ENCODE measurements at places on chromosomes 1 and 21.
A peak's percentile ranks its signal among the peaks of the same experiment; 100 is the strongest.

- no peak for DNase-seq
Measured at GRCh38 chr21:34192646-34193285, 119.4 kb downstream of the MRPS6 start.

DNA sequence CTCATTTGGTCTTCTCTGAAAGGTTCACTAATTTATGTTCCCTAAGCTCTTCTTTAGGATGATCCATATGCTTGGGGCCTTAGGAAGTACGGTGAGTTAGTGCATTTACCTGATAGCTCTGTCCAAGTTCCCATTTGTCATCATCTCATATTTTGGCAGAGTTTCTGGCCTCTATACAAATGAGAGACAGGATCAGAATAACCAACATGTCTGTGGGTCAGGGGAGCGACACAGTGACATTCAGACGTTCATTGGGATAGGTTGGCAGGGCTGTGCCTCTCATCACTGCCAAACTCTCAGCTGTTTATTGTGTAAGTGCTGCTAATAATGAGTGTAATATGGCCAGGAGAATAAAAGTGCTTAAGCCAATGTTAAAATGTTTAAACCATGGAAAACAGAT lies 561.1 kb upstream of the ZRANB2 start:
- no peak for DNase-seq

DNA sequence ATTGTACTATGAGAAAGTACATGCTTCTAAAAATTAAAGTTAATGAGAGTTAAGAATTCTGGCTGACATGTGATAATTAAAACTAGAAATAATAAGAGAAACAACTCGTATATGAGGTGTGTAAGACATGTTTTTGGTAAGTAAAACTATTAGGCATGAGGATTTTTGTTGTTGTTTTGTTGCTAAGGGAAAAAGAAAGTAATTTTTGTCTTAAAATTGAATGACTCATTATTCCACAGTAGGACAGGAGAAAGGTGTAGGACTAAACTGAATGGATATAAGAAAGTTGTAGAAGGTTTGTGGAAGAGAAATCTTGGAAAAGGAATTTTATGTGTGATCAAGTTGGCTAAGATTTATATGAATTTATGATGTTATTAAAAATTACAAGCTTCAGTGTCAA lies 54.8 kb downstream of the TBX19 start:
- no peak for DNase-seq

GRCh38 chr1:203216274-203217138 lies 13.0 kb downstream of the CHIT1 start:
- peak; percentile 23 for DNase-seq

GRCh38 chr1:55035904-55036303 lies 3.4 kb upstream of the PCSK9 start:
- no peak for DNase-seq

DNA sequence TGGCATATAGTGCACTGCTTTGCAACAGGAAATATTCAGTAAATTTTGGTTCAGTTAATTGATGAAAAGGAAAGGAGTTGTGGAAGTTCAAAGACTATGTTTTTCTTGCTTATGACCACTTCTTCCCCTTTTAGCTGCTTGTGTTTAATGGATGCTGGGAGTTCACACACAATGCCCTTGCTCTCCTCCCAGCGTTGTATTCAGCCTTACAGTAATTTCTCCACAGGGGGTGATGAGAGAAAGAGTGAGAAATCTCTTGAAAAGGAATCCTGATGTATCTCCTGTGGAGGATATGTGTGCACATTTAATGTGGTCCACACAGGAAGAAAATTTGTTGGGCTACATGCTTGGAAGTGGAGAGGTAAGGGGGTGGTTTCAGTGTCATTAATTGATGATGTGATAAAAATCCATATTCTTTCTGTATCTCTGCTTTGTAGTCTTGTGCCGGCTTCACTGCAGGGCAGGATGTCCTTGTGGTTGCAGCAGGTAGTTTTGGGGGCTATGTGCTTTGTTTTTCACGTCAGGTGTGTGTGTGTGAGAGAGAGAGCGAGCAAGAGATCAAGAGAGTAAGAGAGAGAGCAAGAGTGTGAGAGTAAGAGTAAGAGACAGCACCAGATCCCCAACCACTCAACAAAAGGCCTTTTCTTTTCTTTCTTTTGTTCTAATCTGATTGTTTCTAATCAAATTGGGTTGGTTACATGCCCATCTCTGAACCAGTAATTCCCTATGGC lies 204.4 kb downstream of the RWDD3 start:
- DNase-seq = no peak

All from glomerular endothelial cell (primary cell).